ENCODE measurements at places on chromosomes 4 and X.

DNA sequence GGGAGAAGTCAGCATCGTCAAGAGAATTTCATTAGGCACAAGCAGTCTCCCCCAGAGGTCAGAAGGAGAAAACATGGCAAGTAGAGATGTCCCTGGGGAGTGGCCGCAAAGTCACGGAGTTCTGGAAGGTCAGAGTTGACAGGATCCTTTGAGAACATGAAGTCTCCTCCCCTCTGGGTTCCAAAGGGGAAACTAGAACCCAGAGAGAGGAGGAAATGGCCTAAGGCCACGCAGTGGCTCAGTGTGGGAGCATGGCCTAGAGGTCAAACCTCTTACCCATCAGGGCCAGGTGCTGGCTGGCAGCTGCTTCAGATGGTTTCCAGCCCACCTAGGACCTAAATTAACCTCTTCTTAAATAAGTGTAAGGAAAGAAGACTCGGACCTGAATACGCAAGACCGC lies 884 bp downstream of the IDH3G start:
- DNase-seq: no peak

- no peak for DNase-seq
Observed at GRCh38 chrX:66018585-66019309, 21.1 kb downstream of the VSIG4 start.

GRCh38 chrX:15501506-15501905 lies 899 bp downstream of the BMX start:
- DNase-seq: no peak

- no peak for DNase-seq
Observed at GRCh38 chr4:48431401-48431800, 51.7 kb upstream of the SLC10A4 start.

- DNase-seq: no peak
Observed at GRCh38 chr4:137587796-137588195, 55.5 kb upstream of the PCDH18 start.

DNA sequence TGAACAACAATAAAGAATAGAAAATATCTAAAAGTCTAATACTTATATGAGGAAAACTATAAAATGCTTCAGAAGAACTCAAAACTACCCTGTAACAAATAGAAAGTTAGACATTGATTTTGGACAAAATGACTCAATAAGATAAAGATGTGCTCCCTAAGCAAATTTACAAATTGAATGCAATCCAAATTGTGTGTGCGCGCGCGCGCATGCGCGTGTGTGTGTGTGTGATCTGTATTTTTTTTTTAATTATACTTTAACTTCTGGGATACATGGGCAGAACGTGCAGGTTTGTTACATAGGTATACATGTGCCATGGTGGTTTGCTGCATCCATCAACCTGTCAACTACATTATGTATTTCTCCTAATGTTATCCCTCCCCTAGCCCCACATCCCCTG lies 320.8 kb upstream of the INTU start:
- no peak for DNase-seq

DNA sequence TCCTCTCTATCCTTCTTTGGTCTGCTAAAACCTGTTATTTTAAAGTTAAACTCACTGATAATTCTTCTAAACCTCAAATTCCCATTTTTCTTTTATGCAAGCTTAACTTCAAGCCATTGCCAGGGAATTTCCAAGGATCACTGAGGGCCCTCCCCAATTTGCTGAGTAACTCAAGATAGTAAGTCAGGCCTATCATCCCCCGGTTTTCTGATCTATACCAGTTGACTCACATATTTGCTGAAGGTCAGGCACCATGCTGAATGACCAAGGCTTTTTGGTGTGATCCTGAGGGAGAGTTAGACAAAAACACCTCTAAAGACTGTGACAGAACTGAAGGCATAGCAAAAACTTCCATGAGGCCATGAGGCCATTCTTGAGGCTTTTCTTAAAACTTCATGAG lies 1301.9 kb downstream of the PCDH7 start:
- no peak for DNase-seq

DNA sequence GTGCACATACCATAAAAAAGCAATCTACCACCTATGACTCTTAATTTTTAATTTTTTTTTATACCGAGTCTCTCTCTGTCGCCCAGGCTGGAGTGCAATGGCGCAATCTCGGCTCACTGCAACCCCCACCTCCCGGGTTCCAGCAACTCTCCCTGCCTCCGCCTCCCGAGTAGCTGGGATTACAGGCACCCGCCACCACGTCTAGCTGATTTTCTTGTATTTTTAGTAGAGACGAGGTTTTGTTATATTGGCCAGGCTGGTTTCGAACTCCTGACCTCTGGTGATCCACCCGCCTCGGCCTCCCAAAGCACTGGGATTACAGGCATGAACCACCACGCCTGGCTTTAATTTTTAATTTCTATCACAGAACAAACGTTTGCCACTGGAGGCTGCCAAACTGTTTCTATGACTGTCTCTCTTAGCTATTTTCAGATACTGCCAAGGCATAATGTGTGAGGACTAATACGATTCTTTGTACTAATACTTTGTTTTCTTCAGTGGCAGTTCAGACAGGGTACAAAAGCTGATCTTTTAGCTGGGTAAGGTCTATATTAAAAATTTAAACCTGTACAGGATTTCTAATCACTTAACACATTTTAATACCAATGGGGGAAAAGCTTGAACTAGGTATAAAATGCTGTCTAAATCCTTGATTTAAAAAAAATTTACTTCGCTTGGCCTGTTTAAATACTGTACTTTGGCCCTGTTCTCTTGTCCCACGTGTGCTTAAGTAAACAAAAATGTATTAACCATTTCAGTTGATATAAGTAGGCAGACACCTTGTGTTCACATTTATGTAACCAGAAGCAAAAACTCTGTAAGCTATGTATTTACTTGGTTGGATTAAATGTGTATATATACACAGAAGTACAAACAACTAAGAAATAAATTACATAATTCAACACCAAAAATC lies 2.3 kb downstream of the PGRMC2 start:
- no peak for DNase-seq

GRCh38 chrX:148448686-148449085 lies 51.7 kb upstream of the AFF2 start:
- DNase-seq: no peak

DNA sequence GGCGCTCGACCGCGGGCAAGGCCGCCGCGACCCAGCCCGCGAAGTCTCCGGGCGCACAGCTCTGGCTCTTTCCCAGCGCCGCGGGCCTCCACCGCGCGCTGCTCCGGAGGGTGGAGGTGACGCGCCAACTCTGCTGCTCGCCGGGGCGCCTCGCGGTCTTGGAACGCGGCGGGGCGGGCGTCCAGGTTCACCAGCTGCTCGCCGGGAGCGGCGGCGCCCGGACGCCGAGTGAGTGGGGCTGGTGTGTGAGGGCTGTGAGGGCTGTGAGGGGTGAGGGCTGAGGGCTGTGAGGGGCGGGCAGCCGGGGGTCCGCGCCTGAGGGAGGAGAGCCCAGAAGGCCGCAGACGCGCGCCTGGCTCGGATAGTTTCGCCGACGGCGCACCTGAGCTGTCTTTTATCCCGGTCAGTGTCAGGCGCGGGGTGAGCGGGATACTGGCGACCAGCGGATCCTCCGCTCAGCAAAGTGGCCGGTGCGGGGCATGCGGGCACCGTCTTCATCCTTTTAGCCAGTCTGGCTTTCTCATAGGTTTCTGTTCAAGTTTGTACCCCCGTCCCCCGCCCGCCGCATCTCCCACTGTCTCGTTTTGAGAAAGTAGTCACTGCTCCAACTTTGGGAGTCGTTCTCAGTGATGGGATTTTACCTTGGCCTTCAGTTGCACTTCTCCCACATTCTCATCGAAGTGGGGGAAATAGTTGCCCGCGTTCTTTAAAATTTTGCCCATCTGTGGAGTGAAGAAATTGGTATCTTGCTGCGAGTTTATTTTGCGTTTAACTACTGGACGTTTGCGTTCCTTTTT lies 586 bp downstream of the HERC5 start:
- DNase-seq: no peak

All from central memory CD4-positive, alpha-beta T cell (primary cell).